Renal cortical epithelial cell (primary cell): ENCODE measurements at places on chromosomes 6 and 20. TPM values are rescaled to one million over a fixed set of nuclear protein-coding genes. Genes with fewer than 3 reads are reported as not detected.

Gene FLOT1
- 19.4 and 100 TPM in 2 replicates for total RNA-seq

Gene EDN3
- total RNA-seq = not detected in 2 replicates

Gene SUMO4
- 3.2 TPM in 1 of 2 replicates, not detected in the other for total RNA-seq

Gene OR2J3
- not detected in 2 replicates for total RNA-seq

Gene SYNGAP1
- total RNA-seq = 1.0 and 5.9 TPM in 2 replicates

Gene CST1
- not detected in 2 replicates for total RNA-seq

Gene DEFB110
- not detected in 2 replicates for total RNA-seq

Gene OR2B2
- total RNA-seq = not detected in 2 replicates

Gene PRSS16
- 2.6 and 3.4 TPM in 2 replicates for total RNA-seq

Gene HDGFL1
- total RNA-seq = not detected in 2 replicates

Gene LKAAEAR1
- total RNA-seq = not detected in 2 replicates

Gene TSPO2
- total RNA-seq = not detected in 2 replicates

Gene TBXT
- not detected in 2 replicates for total RNA-seq
